IMR-90 (cell line): ENCODE measurements at places on chromosomes 12 and 14. TPM values are rescaled to one million over a fixed set of nuclear protein-coding genes. Genes with fewer than 3 reads are reported as not detected.

The PLEKHG7 gene
- total RNA-seq = under 0.01 TPM in 1 of 2 replicates, not detected in the other

The LBHD2 gene
- not detected in 2 replicates for total RNA-seq

The SMCO2 gene
- total RNA-seq = not detected in 2 replicates

The VRK1 gene
- total RNA-seq = 19.9 and 41.7 TPM in 2 replicates

The SCNN1A gene
- total RNA-seq = not detected in 2 replicates

The ZBTB1 gene
- total RNA-seq = 37.3 and 63.0 TPM in 2 replicates

The CLEC6A gene
- total RNA-seq = not detected in 2 replicates

The KCNA5 gene
- total RNA-seq = not detected in 2 replicates

- no peak for DNase-seq
- 0 out of 2 replicates have a peak, but pooled peaks cover 1% of the 10 kb centered on the region for H3K4me1 ChIP-seq
- H3K27ac ChIP-seq = no peak overlapping the region
- H3K36me3 ChIP-seq = no peaks in the 10 kb centered on the region
- no peaks in the 10 kb centered on the region for H3K27me3 ChIP-seq
Observed at GRCh38 chr12:46647034-46647433, 178.8 kb downstream of the SLC38A4 start.

- H3K27ac ChIP-seq = no peak overlapping the region
- no peak for DNase-seq
- H3K4me3 ChIP-seq = no peak overlapping the region
- H3K36me3 ChIP-seq = no peaks in the 10 kb centered on the region
Observed at GRCh38 chr12:131620946-131621681, 89.8 kb upstream of the SFSWAP start.

- H3K36me3 ChIP-seq = peaks cover 34% of the 10 kb centered on the region
- no peak overlapping the region for H3K4me3 ChIP-seq
- H3K27ac ChIP-seq = no peak overlapping the region
Observed at GRCh38 chr14:105469456-105470349, 4.9 kb upstream of the CRIP2 start.

GRCh38 chr14:50676814-50677516 lies 8.9 kb upstream of the SAV1 start:
- no peaks in the 10 kb centered on the region for H3K27me3 ChIP-seq
- DNase-seq = no peak
- peaks cover 20% of the 10 kb centered on the region for H3K4me1 ChIP-seq

- H3K4me3 ChIP-seq = no peak overlapping the region
- no peaks in the 10 kb centered on the region for H3K27me3 ChIP-seq
- no peak for DNase-seq
- no peaks in the 10 kb centered on the region for H3K4me1 ChIP-seq
Observed at GRCh38 chr14:99047441-99048031, 224.5 kb downstream of the BCL11B start.

GRCh38 chr12:15561396-15561795 lies 227.8 kb downstream of the EPS8 start:
- no peaks in the 10 kb centered on the region for H3K4me1 ChIP-seq
- H3K27ac ChIP-seq = no peak overlapping the region
- no peaks in the 10 kb centered on the region for H3K27me3 ChIP-seq
- no peaks in the 10 kb centered on the region for H3K36me3 ChIP-seq

GRCh38 chr12:1613860-1614259 lies 15.2 kb upstream of the WNT5B start:
- H3K27ac ChIP-seq = no peak overlapping the region
- H3K4me1 ChIP-seq = peaks cover 13% of the 10 kb centered on the region
- DNase-seq = no peak
- H3K4me3 ChIP-seq = no peak overlapping the region

DNA sequence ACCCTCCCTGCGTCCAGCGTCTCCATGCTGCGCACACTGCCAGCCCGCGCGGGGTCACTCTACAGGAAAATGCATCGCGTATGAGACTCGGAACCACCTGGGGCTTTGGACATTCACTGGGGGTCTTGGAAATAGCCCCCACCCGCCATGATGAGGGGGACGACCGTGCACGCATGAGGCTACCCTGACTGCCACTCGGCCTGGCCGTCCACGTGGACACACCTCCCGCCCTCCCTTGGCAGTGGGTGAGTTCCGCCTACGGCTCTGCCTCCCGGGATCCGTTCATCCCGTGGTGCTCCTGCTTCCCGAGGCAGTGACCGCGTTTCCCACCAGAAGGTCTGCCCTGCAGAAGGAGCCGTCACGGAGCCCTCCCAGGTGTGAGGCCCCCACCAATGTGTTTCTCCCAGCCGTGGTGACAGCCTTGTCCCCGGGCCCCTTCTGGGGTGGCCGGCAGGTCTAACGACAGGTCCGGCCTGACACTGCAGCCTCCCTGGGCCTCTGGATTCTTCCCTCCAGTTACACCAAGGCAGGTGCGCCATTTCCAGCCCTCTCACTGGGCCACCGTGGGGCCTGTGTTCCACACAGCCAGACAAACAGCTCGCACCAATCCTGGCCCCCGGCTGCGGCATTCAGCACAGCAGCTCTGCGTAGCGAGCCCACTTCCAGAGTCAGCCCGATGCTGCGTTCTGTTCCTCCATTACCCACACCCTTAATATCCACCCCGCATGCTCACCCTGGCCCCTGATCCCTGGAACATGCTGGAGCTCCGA lies 11.1 kb upstream of the GALNT9 start:
- no peaks in the 10 kb centered on the region for H3K36me3 ChIP-seq
- H3K27me3 ChIP-seq = peaks cover 5% of the 10 kb centered on the region; the same call in 1 of the 2 replicates
- DNase-seq = no peak

GRCh38 chr12:118059341-118060191 lies 1.4 kb downstream of the WSB2 start:
- peak overlapping the region; percentile 98 for H3K27ac ChIP-seq
- H3K27me3 ChIP-seq = no peaks in the 10 kb centered on the region
- H3K36me3 ChIP-seq = no peaks in the 10 kb centered on the region; the same call in 1 of the 2 replicates
- H3K4me1 ChIP-seq = peaks cover 10% of the 10 kb centered on the region

GRCh38 chr12:124967016-124967739 lies 21.8 kb downstream of the DHX37 start:
- no peaks in the 10 kb centered on the region for H3K4me1 ChIP-seq
- no peak overlapping the region for H3K27ac ChIP-seq
- H3K4me3 ChIP-seq = no peak overlapping the region

DNA sequence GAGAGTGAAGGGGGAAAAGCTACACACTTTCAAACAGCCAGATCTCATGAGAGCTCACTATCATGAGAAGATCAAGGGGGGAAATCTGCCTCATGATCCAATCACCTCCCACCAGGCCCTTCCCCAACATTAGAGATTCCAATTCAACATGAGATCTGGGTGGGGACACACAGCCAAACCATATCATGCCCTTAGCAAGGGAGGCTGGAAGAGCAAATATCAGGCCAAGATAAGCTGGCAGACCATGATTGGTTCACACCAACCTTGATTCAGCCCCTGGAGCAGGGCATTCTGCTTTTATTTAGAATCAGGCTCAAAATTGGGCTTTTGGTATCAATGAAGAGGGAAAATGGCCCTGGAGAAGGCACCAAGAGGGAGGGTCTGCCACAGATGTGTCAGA lies 137.4 kb downstream of the PRKCH start:
- peaks cover 13% of the 10 kb centered on the region for H3K4me1 ChIP-seq
- H3K27me3 ChIP-seq = peaks cover 5% of the 10 kb centered on the region
- no peak overlapping the region for H3K27ac ChIP-seq
- no peak for DNase-seq

DNA sequence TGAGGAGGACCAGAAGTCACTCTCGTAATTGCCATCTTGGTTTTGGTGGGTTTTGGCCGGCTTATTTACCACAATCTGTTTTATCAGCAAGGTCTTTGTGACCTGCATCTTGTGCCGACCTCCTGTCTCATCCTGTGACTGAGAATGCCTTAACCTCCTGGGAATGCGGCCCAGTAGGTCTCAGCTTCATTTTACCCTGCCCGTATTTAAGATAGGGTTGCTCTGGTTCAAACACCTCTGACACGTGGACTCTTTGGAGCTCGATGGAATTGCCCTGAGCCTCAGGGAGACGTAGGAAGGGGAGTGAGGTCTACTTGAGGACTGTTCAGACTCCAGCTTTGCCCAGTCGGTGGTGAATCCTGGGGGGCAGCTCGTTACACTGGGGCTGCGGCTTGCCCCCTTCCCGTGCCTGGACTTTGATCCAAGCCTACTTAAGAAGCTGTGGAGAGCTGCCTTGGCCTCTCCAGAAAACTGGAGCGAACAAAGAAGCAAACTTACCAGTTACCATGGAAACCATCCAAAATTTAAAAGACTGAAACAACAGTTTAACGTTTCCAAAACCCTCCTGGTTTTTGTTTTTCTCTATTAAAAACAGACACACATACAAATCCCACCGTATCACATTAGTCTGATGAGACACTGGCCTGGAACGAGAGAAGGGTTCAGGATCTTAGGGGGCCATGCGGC lies 28.0 kb downstream of the CALM1 start:
- DNase-seq = no peak
- no peaks in the 10 kb centered on the region for H3K36me3 ChIP-seq
- H3K27me3 ChIP-seq = peaks cover 5% of the 10 kb centered on the region
- H3K4me1 ChIP-seq = no peaks in the 10 kb centered on the region
- no peak overlapping the region for H3K4me3 ChIP-seq

DNA sequence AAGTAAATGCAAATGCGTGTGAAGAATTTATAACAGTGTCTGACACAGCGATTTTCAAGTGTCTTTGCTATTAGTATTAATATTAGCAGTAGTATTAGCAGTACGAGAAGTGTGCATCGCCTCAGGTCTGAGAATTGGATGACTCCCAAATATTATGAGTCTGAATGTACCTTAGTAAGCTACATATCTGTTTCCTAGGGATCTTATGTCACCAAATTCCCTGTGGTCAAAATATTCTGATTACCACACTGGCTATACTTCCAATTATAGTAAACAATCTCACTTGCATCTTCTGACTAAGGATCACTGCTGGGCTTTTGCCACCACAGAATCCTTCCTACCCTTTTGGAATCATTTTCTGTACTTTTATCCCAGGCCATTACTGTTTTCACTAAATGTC lies 396.0 kb upstream of the MIS18BP1 start:
- H3K27me3 ChIP-seq = no peaks in the 10 kb centered on the region
- no peak overlapping the region for H3K4me3 ChIP-seq
- no peaks in the 10 kb centered on the region for H3K36me3 ChIP-seq
- H3K27ac ChIP-seq = no peak overlapping the region
- no peaks in the 10 kb centered on the region for H3K4me1 ChIP-seq
- no peak for DNase-seq

DNA sequence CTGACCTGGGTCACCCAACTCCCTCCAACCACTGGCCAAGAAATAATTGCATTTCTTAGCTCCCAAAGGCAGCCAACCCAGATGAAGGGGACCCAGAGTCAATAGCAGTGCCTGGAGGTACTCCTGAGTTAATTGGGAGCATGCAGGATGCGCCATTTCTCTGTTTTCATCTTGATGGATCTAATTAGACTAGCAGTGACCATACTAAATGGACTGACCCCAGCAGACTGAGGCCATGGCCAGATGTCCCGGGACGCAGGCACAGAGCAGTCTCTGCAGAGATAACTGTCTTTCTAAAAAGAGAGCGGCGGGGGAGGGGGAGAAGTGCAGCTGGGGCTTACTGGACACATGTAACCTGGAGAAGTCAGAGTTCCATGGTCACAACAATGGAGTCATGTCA lies 53.2 kb upstream of the CMKLR1 start:
- no peaks in the 10 kb centered on the region for H3K36me3 ChIP-seq
- no peak overlapping the region for H3K4me3 ChIP-seq
- H3K27me3 ChIP-seq = no peaks in the 10 kb centered on the region
- H3K4me1 ChIP-seq = no peaks in the 10 kb centered on the region
- no peak for DNase-seq

DNA sequence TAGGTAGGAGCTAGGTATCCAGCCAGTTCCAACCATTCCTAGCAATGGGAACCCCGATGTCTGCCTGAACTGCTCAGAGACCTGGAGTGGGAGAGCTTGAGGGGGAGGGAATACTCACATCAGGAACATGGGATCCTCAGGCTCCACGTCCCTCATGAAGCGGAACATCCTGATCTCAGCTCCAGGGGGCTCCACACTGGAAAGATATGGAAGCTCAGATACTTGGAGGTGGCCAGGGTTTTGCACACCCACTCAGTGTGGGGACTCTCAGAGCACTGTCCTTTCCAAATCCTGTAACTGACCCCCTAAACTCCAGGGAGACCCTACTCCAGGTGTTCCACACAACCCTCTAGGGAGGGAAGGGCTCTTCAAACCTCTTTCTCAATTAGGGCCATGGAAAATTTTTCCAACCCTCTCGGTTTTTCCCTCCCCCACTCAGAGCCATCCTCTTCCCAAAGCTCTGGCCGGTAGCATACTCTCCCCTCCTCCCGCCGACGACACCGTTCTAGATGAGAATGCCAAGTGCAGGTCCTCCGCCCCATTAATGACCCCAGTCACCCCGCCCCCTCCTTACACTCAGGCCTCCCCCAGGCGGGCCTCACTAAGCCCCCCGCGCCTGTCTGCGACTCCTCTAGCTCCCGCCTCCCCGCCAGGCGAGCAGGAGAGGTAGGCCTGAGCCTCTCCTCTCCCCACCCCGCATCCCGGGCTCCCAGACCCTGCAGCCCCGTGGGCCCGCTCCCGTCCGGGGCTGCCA lies 597 bp downstream of the MLF2 start:
- peak; percentile 62 for DNase-seq
- H3K36me3 ChIP-seq = peaks cover 39% of the 10 kb centered on the region
- no peaks in the 10 kb centered on the region for H3K27me3 ChIP-seq
- H3K4me1 ChIP-seq = peaks cover 7% of the 10 kb centered on the region

DNA sequence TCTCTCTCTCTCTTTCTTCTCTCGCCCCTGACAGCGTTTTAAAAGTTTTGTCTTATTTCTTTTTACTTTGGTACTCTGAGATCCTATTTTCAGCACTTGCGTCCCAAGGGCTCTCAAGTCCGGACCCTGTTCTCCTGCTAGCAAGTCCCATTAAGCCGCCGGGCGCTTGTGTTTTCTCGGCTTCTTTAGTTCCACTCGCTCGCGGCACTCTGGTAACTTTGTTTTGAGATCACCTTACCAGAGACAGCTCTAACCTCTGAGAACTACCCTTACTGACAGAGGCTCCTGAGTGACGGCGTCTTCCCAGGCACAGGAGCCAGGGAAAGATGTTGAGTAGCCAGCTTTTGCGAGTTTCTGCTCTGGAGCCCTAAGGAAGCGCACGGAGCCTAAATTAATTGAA lies 2.7 kb upstream of the MYF5 start:
- H3K27ac ChIP-seq = no peak overlapping the region
- peak; percentile 14 for DNase-seq
- no peak overlapping the region for H3K4me3 ChIP-seq
- no peaks in the 10 kb centered on the region for H3K36me3 ChIP-seq

GRCh38 chr12:113072136-113072535 lies 15.6 kb downstream of the DTX1 start:
- H3K27me3 ChIP-seq = peaks cover 7% of the 10 kb centered on the region
- H3K36me3 ChIP-seq = no peaks in the 10 kb centered on the region
- H3K4me3 ChIP-seq = no peak overlapping the region
- H3K27ac ChIP-seq = no peak overlapping the region

- no peaks in the 10 kb centered on the region for H3K27me3 ChIP-seq
- H3K27ac ChIP-seq = no peak overlapping the region
- DNase-seq = no peak
- no peaks in the 10 kb centered on the region for H3K36me3 ChIP-seq
Observed at GRCh38 chr12:130084359-130084758, 77.9 kb upstream of the FZD10 start.
